ENCODE measurements at places on chromosomes 7 and 10.

DNA sequence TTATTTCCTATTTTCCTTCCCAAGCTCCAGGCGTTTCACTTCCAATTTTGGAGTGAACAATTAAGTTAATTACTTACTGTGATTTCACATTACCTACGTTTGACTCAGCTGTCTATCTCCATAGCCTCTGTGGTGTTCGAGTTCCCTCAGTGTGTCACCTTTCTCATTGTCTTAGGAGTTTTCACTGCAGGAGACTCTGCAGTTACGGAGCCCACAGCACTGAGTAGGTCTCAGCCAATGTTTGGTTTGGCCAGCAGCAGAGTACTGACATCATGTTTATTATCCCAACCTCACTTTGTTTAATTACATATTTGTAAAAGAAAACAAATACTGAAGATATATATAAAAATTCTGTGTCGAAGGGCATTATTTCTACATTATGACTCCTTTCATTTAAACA lies 1123.9 kb downstream of the CNTNAP2 start:
- DNase-seq: no peak

DNA sequence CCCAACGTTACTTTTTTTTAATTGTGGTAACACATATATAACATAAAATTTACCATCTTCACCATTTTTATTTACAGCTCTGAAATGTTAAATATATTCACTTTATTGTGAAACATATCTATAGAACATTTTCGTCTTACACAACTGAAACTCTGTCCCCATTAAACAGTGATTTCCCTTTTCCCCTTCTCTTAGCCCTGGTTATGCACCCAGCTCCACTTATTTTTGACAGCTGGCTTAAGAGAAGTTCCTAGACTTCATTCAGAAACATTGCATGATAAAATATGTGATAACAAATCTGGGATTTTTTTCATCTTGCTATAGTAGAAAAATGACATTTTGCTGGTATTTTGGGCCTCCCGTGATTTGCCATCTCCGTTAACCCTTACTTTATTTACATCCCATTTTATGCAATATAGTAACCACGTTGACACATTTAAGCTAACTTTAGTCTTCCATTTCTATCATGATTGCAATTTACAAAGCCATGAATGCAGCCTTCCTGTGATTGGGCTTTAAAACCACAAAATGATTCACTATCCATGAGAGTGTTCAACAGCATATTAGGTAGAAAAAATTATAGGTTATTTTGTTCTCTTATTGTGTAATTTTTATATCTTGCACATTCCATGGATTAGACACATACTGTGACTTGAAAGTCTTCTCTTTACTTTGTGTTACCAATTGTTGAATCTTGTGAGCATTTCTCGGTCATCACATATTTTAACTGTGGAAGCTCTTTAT lies 139.6 kb downstream of the SND1 start:
- no peak for DNase-seq

DNA sequence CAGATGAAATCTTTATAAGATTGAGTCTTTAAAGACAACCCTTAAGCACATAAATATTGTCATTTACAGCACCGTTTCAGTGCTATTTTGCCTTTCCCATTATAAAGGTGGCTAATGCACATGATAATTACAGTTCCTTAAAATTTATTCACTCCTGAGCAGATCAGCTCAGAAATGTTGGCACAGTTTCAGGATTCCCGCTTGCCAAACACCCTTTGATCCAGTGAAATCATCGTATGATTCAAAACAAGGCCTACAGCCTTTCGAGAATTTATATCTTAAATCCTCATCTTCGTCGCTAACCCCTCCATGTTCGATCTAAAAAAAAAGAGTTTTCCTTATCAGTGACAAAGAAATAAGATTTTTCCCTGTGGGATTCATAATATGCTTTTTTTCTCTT lies 14.1 kb upstream of the SOSTDC1 start:
- DNase-seq: no peak

GRCh38 chr10:66242885-66243284 lies 683.0 kb upstream of the LRRTM3 start:
- no peak for DNase-seq

- no peak for DNase-seq
Observed at GRCh38 chr10:91472911-91473310, 62.8 kb downstream of the HECTD2 start.

DNA sequence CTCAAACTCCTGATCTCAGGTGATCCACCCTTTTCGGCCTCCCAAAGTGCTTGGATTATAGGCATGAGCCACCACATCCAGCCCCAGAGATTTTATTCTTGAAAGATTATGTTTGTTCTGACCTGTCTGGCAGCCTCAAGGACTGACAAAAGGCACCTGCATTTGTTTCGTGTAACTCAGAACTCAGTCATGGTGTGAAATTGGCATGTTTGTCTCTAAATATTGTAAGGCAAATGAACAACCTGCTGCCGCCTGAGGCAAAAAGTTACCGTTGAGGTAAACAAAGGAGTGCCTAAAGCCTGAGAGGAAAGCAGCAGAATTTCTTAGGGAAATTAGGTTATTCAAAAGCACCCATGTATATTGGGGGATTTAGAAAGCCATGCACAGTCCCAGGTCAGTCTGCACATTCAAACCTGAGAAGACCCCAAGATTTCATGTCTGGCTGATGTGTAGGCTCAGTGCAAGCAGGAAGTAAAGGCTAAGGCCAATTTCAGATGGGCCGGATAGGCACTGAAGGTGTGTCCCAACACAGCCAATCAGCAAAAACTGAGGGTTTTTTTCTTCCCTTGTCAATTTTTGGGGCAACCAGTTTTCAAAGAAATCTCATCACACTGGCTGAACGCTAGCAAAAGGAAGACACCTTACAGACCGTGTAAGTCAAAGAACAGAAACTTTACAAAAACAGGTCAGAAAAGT lies 33.3 kb upstream of the HHEX start:
- DNase-seq: no peak

DNA sequence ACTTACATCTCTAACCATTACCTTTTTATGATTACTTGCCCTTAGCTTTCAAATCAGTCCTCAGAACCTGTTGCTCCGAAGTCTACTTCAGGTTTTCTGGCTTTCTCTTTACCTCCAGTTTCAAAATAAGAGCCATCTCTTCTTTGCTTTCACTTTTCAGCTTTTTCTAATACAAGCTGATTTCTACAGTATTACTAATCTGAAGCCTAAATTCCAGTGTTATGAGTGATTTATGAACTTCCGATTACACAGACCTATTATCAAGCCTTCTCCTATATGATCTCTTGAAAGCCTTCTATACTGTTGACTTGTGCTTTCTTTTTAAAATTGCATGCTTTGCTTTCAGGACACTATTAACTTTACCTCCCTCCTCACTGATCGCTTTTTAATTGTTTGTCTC lies 1307.8 kb upstream of the CELF2 start:
- no peak for DNase-seq
